ENCODE measurements at places on chromosomes 13 and 19.

GRCh38 chr19:19409631-19410030 is 4.2 kb downstream of the GATAD2A start:
- no peak for DNase-seq

- no peak for DNase-seq
Measured at GRCh38 chr19:399370-399769, 9.6 kb downstream of the C2CD4C start.

DNA sequence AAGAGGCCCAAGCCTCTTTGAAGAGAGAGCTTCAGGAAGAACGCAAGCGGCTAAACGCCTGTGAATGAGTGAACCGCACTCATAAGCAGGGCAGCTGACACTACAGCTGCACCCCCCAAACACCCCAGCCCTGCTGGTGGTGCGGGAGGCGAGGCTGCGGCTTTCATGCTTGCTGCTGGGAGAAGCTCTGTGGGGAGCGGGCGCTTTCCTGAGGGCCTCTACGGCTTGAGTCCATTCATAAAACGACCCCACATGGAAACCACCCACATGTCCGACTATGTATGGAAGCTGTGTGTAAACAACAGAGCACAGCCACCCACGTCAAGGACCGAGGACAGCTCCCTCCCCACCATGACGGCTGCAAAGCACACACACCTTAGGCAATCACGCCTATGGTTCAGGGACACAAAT is 5.5 kb downstream of the AP3D1 start:
- DNase-seq = no peak

DNA sequence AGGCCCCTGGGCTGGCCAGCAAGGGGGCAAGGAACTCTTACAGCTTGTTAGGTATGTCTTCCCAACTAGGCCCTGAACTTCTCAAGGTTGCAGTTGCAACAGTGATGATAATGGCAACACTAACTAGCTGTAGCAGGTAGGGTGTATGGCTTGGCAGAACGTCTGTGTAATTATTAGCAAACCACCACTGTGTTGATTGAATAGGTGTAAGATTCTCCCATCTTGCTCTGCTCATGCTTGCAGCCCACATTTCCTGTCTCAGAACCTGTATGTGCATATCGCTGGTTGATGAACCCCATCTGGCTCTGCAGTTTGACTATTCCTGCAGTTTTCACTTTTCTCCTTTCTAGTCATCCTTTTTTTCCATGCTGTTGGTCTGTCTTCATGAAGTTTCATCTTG is 178.8 kb downstream of the KATNAL1 start:
- no peak for DNase-seq

DNA sequence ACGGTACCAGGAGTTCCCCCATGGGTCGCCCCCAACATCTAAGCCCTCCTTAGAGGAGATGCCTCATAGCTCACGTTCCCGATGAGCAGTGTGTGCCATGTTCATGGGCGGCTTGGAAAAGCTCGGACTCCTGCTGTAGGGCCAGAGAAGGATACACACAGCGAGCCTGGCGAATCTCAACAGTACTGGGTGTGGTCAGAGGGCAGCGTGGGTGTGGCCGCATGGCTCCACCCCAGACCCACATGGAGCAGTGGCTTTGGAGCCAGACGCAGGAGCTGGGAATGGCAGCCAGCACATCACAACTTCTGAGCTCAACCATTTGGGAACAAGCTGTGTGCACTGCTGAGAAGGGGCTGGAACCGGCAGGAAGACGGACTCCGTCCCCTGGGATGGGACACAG is 15.6 kb downstream of the CAPS start:
- no peak for DNase-seq

DNA sequence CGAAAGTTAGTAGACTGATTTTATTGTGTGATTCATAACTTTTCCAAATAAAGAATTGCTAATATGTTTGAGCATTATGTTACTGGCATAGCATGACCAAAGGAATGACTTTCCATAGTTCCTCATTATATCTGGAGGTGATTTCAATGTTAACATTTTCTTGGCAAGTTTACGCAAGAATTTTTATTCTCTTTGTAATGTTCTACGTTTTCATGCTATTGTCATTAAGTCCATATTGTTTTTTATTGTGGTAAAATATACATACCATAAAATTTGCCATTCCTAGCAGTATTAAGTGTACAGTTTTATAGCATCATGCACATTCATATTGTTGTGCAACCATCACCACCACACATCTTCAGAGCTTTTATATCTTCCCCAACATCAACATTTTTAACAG is 14.8 kb downstream of the KCTD12 start:
- DNase-seq = no peak

Data from NCI-H2081 (cell line).